Fibroblast of skin of right biceps (primary cell): ENCODE measurements at places on chromosomes 12 and 14.

DNA sequence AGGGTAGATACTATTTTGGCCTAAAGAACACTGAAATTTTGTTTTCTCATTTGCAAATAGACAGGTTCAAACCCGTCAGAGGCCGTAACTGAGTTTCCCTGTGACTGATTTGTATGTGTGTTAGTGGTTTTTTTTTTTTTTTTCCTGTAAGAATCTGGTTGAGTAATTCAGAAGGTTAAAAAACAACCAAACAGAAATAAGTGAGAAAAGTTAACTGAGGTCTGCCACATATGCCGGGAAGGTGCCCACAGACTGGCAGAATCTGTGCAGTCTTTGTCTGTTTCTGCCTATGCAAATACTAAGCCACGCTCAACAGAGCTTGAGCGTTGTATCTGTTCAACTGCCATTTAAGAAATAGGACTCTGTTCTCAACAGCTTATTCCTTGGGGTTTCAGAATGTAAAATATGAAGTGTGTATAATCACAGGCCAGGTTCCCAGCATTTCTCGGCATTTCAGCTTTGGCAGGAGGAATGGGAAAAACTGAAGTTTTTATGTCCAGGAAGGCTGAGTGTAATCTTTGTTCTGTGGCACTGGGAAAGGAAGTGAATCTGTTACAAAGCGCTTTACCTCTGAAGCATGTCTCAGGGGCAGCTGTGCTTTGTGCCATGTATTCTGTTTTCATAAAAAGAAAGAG lies 181.9 kb downstream of the PRKCH start:
- DNase-seq: peak; percentile 37

GRCh38 chr14:104641753-104642539 lies 37.4 kb upstream of the TMEM179 start:
- DNase-seq: no peak

GRCh38 chr12:92297932-92298696 lies 152.5 kb upstream of the BTG1 start:
- DNase-seq: peak; percentile 81

GRCh38 chr12:118371321-118372282 lies 1.1 kb downstream of the TAOK3 start:
- DNase-seq: no peak

DNA sequence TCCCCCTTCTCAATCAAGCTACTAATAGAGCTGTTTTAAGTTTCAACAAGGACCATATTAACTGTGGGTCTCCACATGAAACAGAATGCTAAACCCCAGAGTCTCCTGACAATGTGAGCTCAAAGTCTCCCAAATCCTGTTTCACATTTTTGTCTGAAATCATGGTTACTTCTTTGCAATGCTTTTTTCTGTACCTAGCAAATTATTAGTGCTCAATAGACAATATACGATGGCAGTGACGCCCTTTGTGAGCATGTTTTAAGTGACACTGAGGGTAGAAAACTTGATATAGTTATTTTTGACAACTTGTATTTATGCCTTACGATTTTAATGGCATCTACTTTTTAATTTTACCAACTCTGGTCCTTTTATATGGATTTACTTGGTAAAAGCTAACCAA lies 85.4 kb upstream of the SOX5 start:
- DNase-seq: no peak

GRCh38 chr14:70789961-70790360 lies 19.4 kb downstream of the MAP3K9 start:
- no peak for DNase-seq

DNA sequence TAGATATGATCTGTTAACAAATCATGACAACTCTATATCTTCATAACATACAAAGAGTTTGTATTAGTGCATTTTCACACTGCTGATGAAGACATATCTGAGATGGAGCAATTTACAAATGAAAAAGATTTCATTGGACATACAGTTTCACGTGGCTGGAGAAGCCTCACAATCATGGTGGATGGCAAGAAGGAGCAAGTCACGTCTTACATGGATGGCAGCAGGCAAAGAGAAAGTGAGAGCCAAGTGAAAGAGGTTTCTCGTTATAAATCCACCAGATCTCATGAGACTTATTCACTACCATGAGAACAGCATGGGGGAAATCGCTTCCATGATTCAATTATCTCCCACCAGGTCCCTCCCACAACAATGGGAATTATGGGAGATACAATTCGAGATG lies 157.6 kb downstream of the DUSP6 start:
- no peak for DNase-seq

DNA sequence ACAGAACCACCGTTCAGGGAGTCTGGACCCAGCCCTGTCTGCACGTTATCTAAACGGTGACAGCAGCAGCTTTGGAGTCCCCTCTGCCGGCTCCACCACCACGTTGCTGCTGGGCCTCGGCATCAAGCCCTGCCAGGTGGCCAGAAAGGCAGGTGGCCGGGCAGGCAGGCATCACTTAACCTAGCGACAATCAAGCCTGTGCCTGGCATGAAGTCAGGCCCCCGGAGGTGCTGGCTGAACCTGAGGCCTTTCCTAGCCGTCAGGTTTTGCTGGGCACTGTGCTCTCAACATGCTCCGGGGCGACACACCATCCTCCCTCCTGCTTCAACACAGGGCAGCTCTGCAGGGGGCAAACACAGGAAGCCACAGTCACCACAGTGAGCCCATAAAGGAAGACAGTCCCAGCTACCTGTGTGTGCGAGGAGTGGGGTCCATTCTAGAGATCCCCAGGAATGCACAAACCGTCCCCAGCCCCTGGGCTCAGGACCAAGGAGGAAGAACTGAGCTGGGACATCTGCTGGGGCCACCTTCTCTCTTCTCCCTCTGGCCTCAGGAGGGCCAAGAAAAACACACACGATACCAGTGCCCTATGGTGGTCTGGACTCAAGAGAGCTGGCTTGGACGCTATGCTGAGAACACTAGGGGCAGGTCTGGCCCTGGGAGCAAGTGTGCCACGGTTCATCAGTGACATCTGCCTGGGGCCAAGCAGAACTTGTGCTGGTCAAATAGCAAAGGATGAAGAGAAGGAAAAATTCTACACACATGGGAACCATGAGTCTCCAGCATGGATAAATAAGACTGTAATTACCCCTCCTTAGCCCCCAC lies 44.7 kb downstream of the CCDC88C start:
- no peak for DNase-seq

DNA sequence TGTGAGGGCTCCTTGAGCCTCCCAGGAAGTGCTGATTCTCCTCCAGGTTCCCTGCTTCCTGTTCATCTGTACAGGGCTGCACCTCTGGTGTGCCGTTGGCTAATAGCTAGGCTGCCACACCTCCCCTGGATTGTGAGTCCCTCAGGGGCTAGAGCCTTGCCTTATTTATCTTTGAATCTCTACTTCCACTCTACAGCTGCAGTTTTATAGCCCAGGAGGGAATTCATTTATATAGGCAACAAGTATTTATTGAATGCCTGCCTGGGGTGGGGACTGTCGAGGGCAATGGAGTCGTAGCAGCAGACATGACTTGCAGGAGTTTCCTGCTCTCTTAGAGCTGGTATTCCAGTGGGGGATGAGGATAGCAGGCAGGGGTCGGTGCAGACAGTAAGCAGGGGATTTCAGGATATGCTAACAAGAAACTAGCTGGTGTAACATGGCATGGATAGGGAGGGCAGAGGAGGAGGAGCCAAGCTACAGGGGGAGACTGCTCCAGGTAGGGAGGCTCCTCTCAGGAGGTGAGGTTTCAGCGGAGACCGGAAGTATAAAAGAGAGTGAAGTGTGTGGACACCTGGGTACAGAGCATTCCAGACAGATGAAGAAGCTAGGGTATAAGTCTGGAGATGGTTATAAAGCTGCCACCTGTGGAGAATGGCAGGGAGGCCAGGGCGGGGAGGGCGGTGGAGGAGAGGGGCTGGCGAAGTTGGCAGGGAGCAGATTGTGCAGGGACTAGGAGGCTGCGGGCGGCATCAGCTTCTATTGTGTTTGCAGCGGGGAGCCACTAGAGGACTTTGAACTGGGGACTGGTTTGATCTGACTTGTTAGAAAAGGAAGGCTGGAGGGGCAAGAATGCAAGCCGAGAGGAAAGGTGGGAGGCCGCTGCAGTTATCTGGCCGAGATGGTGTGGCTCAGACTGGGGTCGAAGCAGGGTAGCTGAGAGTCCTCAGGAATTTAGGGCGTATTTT lies 17.2 kb downstream of the USP30 start:
- DNase-seq: no peak

GRCh38 chr12:69102856-69103255 lies 136.5 kb upstream of the CPSF6 start:
- no peak for DNase-seq

- no peak for DNase-seq
Observed at GRCh38 chr14:96126339-96126782, 78.3 kb upstream of the BDKRB2 start.

DNA sequence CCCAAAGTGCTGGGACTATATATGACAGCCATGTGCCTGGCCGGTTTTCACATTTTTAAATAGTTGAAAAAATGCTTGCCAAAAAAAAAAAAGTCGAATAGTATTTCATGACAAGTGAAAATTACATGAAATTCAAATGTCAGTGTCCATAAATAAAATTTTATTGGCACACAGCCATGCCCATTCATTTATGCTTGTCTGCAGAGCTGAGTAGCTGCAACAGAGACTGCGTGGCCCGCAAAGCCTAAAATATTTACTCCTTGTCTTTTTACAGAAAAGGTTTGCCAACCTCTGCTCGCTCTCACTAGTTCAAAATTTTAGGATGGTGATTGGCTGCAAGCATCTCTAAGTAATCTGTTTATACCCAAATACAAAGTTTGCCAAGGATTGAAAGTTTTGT lies 49.2 kb downstream of the TESC start:
- no peak for DNase-seq

- DNase-seq: no peak
Observed at GRCh38 chr12:103848143-103848542, 7.1 kb upstream of the NT5DC3 start.

DNA sequence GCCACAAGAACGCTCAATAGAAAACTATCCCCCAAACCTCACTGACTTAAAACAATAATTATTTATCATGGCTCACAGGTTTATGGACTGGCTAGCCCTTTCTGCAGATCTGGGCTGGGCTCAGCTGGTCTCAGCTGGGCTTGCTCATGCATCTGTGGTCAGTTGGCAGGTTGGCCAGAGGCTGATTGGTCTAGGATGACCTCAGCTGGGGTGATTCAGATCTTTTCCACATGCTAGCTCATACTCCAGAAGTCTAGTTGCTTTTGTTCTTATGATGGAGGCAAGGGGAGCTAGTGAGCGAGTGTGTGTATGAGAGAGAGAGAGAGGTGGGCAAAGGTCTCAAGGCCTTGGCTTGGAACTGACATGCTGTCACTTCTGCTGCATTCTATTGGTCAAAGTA lies 181.2 kb upstream of the NRXN3 start:
- DNase-seq: peak; percentile 11

- no peak for DNase-seq
Observed at GRCh38 chr12:57458665-57459054, 925 bp upstream of the GLI1 start.

- no peak for DNase-seq
Observed at GRCh38 chr14:54188064-54188666, 208.6 kb upstream of the CDKN3 start.

GRCh38 chr12:5138845-5139244 lies 95.2 kb downstream of the KCNA5 start:
- peak; percentile 65 for DNase-seq
